Mucosa of descending colon (tissue), 3 donors: ENCODE measurements at places on chromosomes 3 and 15. TPM values are rescaled to one million over a fixed set of nuclear protein-coding genes. Genes with fewer than 3 reads are reported as not detected.
A peak's percentile ranks its signal among the peaks of the same experiment; 100 is the strongest.

Gene GPR62
- total RNA-seq = not detected

Gene CCNDBP1
- total RNA-seq = 75.2 TPM

- no peak for DNase-seq
Observed at GRCh38 chr3:15654891-15655290, 53.3 kb downstream of the BTD start.

DNA sequence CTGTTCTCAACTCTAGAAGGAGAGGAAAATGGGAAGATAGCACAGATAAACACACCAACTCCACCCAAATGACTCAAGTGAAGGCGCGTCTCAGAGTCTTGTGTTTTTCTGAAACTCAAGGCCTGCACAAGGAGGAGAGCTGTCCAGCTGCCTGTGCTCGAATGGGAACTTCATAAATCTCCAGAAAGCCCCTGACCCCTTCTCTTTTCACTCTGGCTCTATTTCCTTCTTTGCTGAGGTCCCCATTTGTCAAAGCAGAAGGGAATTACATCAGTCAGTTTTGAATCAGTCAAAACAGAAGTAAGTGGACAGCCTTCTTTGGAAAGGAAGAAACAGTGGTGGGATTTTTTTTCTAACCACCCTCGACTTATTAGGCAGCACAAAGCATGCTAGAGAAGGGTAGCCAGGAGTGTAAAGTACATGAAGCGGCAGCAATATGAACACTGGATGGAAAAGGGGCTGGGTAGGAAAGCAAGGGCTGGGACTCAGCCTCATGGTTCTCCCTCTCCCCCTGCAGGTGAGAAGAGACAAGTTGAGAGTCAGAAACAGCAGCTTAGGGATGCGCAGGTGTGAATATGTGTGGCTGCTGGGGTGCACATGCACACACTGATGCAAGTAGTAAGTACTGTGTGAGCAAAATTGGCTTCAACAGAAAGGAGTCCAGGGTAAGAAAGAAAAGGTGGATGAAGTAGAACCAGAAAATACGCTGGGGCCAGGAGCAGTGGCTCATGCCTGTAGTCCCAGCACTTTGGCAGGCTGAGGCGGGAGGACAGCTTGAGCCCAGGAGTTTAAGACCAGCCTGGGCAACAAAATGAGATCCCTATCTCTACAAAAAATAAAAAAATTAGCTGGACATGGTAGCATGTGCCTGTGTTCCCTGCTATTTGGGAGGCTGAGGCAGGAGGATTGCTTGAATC lies 36.6 kb upstream of the MAGEF1 start:
- peak; percentile 33 for DNase-seq

- DNase-seq = no peak
Observed at GRCh38 chr3:136885357-136886213, 23.6 kb downstream of the NCK1 start.

DNA sequence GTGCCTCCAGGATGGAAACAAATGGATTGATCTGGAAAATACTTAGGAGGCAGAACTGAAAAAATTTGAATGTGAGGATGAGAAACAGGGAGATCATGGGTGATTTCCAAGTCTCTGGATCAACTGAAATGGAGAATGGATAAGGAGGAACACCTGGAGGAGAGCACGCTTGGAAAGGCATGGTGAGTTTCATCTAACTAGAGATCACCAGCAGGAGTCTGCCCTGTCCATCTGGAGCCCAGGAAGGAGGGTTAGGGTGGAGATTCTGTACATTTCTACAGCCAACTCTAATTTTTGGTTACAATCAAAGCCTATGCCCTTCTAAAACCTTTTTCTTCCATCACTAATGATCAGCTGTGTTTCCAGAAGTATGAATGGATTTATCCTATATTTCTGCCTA lies 995.9 kb upstream of the CFAP20DC start:
- no peak for DNase-seq

GRCh38 chr3:13145826-13146642 lies 72.8 kb upstream of the IQSEC1 start:
- no peak for DNase-seq

- no peak for DNase-seq
Observed at GRCh38 chr3:193214445-193214844, 26.6 kb upstream of the PLAAT1 start.
